Large intestine (tissue), 12 donors: ENCODE measurements at places on chromosomes 13 and 19. TPM values are rescaled to one million over a fixed set of nuclear protein-coding genes. Genes with fewer than 3 reads are reported as not detected.

The SLITRK5 gene
- 0.43 TPM for polyA plus RNA-seq

The RYR1 gene
- polyA plus RNA-seq, result 2.9 TPM

The ZNF471 gene
- polyA plus RNA-seq, result 11.7 TPM

The STOML3 gene
- polyA plus RNA-seq, result 0.04 TPM

The NPAS1 gene
- polyA plus RNA-seq, result 0.49 TPM

The ELF1 gene
- 87.2 TPM for polyA plus RNA-seq

The SHISA7 gene
- 1.1 TPM for polyA plus RNA-seq

DNA sequence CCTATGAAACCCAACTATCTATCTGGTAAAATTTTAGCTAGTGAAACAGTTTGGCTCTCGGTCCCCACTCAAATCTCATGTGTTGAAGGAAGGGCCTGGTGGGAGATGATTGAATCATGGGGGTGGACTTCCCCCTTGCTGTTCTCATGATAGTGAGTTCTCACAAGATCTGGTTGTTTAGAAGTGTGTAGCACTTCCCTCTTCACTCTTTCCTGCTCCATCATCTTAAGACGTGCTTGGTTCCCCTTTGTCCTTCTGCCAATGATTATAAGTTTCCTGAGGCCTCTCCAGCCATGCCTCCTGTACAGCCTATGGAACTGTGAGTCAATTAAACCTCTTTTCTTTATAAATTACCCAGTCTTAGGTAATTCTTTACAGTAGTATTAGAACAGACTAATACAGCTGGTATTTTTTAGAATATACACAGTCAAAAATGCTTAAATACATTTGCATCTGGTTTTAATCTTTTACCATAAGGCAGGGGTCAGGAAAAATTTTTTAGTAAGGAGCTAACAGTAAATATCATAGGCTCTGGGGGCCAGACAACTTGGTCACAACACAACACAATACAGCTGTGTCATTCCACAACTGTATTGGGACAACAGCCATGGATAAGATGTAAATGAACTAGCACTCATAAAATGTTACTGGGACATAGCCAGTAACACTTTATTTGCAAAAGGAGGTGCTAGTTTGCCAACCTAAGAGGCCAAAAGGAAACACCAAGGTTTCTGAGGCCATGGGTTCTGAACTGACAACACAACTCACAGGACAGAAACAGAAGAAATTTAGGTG, 24.3 kb downstream of the DZIP1 start:
- H3K27me3 ChIP-seq, result no peaks in the 10 kb centered on the region
- no peaks in the 10 kb centered on the region for H3K4me1 ChIP-seq
- DNase-seq, result no peak
- peaks cover 13% of the 10 kb centered on the region for H3K36me3 ChIP-seq
- no peak overlapping the region for H3K27ac ChIP-seq

- peak overlapping the region; percentile 54 for H3K4me3 ChIP-seq
- DNase-seq, result peak; percentile 20
- peaks cover 2% of the 10 kb centered on the region for H3K36me3 ChIP-seq
- H3K27ac ChIP-seq, result peak overlapping the region; percentile 78
Measured at GRCh38 chr13:48411841-48412531, 927 bp downstream of the LPAR6 start.

- peaks cover 30% of the 10 kb centered on the region for H3K4me1 ChIP-seq
- no peak overlapping the region for H3K4me3 ChIP-seq
- DNase-seq, result no peak
- no peak overlapping the region for H3K27ac ChIP-seq
Measured at GRCh38 chr19:18114483-18114882, 16.9 kb downstream of the MAST3 start.

- peaks cover 11% of the 10 kb centered on the region for H3K4me1 ChIP-seq
- H3K4me3 ChIP-seq, result peak within 1 kb of the TSS; percentile 88
- no peaks in the 10 kb centered on the region for H3K27me3 ChIP-seq
- DNase-seq, result peak; percentile 76
Measured at GRCh38 chr19:10503002-10503789, at the start of gene KEAP1. Gene KEAP1, minus strand, starts transcription at chr19:10503356. Its CDS starts 3,323 bp downstream, at chr19:10500033.

- H3K27me3 ChIP-seq, result no peaks in the 10 kb centered on the region
- no peak overlapping the region for H3K27ac ChIP-seq
- H3K4me3 ChIP-seq, result no peak overlapping the region
Measured at GRCh38 chr13:27391471-27391870, 32.9 kb upstream of the GTF3A start.

DNA sequence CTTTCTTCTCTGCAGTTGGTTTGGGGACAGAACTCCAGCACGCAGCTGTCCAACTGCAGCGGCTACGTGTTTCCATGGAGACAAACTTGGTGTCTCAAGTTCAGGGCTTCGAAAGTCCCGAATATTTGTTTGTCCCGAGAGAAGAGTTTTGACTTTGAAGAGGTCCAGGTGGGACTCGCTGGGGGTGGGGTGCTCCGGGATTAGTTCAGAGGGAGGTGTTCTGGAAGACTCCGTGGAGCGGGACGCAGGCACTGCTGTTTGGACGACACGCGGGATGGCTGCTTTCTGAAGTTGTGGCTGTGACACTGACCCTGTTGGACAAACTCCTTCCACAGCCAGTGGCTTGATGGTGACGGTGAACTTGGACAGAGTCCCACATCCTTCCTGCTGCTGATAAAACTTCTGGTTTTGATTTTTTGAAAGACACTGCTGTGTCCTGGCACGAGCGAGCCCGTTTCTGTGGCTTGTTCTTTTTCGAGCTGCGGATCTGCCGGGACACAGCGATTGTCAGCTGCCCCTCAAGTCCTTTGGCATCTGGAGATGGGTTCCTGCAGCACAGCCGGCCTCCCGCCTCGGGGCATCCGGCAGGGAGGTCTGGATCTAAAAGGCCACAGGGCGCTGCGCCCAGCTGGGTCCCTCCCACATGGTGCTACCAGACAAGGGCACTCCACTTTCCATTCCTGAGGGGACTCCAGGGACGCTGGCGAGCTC, 15.9 kb upstream of the RANBP3 start:
- H3K27me3 ChIP-seq, result no peaks in the 10 kb centered on the region
- H3K36me3 ChIP-seq, result peaks cover 19% of the 10 kb centered on the region
- H3K27ac ChIP-seq, result peak overlapping the region; percentile 42
- H3K4me1 ChIP-seq, result peaks cover 11% of the 10 kb centered on the region
- no peak overlapping the region for H3K4me3 ChIP-seq

DNA sequence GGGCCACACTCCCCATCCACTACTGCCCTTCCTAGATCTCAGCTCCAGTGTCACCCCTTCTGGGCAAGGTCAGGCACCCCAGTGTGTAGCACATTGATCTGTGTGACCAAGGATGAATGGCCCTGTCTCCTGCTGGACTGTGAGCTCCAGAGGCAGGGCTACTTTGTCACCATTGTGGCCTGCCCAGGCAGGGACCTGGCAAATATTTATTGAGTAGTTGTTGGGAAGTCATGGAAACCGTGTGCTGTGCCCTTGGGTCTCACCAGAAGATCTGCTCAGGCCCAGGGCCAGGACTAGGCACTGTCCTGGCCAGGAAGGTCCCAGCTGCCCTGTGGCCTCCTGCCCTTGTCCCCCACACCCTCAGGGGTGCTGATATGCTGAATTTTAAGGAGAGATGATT, 10.5 kb downstream of the NACC1 start:
- H3K27me3 ChIP-seq, result no peaks in the 10 kb centered on the region
- H3K36me3 ChIP-seq, result peaks cover 5% of the 10 kb centered on the region
- H3K27ac ChIP-seq, result no peak overlapping the region
- no peak overlapping the region for H3K4me3 ChIP-seq
- DNase-seq, result no peak
- no peaks in the 10 kb centered on the region for H3K4me1 ChIP-seq

DNA sequence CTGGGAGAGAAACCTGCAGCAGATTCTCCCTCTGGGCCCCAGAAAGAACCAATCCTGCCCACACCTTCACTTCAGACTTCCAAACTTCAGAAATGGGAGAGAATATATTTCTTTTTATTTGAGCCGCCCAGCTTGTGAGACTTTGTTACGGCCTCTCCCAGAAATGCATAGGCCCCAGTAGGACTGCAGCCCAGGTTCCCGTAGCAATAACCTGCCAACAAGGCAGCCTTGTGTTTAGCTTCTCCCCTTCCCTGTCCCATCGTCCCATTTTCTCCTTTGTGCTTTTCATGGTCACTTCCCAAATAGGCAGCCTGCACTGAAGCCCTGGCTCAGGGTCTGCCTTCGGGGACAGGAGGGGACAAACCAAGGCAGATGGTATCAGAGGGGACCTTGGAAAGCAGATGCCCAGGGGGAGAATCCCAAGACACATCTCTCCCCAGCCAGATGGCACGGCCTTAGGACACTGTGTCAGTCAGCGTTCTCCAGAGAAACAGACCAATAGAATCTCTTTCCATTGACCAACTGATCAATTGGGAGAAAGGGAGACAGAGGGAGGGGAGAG, 3.7 kb upstream of the ARHGEF7 start:
- no peak overlapping the region for H3K27ac ChIP-seq
- DNase-seq, result no peak
- no peak overlapping the region for H3K4me3 ChIP-seq

GRCh38 chr19:58034477-58034793, 610 bp downstream of the ZSCAN1 start:
- H3K27me3 ChIP-seq, result peaks cover 7% of the 10 kb centered on the region
- H3K4me1 ChIP-seq, result peaks cover 4% of the 10 kb centered on the region
- no peaks in the 10 kb centered on the region for H3K36me3 ChIP-seq

- no peak overlapping the region for H3K27ac ChIP-seq
- H3K4me1 ChIP-seq, result no peaks in the 10 kb centered on the region
- H3K27me3 ChIP-seq, result no peaks in the 10 kb centered on the region
- H3K4me3 ChIP-seq, result no peak overlapping the region
- H3K36me3 ChIP-seq, result no peaks in the 10 kb centered on the region
Measured at GRCh38 chr13:100890645-100891044, 216.1 kb upstream of the TMTC4 start.

- no peak overlapping the region for H3K4me3 ChIP-seq
- no peak overlapping the region for H3K27ac ChIP-seq
- no peaks in the 10 kb centered on the region for H3K36me3 ChIP-seq
Measured at GRCh38 chr13:29844441-29844840, 6.0 kb downstream of the UBL3 start.

DNA sequence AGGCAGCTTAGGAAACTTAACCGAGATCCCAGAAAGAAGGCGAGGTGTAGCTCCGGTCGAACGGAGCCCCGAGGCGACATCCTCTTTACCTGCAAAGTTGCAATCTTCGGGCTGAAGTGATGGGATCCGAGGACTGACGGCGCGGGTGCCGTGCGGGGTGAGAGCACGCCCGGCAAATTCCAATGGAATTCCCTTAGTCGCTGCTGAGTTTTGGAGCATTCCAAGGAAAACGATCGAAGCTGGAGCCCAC, 141 bp downstream of the TRPC4 start:
- peak overlapping the region; percentile 43 for H3K4me3 ChIP-seq
- H3K27ac ChIP-seq, result no peak overlapping the region
- peaks cover 29% of the 10 kb centered on the region for H3K27me3 ChIP-seq
- peak; percentile 17 for DNase-seq
- H3K36me3 ChIP-seq, result no peaks in the 10 kb centered on the region
- H3K4me1 ChIP-seq, result peaks cover 2% of the 10 kb centered on the region

GRCh38 chr13:73189362-73189761, 130.6 kb downstream of the KLF5 start:
- H3K4me1 ChIP-seq, result peaks cover 13% of the 10 kb centered on the region
- no peak overlapping the region for H3K27ac ChIP-seq
- no peaks in the 10 kb centered on the region for H3K36me3 ChIP-seq
- no peaks in the 10 kb centered on the region for H3K27me3 ChIP-seq

DNA sequence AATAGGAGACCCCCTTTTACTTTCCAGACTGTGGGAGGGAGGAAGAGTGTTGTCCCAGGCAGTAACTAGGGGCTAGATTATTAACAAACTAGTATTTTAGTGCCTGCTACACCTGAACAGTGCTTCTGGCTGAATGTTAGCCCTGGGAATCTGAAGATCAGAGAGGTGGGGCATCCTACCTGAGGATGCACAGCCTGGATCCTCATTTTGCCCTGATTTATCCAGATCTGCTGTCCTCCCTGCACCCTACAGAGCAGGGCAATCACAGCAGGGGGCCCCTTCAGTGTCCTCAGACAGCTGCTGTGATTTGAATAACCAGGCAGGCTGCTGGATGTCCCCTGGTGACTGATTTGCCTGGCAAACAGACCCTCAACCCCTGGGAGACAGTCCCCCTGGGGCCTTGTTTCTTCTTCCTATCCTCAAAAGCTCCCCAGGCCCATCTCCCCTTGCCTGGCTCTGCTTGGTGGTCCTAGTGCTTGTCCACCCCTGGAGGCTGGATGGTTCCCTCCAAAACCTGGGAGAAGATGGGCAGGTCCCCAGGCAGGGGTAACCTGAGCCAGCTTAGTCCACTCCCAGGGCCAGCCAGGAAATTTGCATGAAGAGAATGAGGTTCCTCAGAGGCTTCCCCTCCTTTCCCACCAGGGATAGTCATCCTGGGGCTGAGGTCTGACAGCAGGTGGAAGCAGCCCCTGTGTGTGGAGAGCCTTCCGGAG, at the start of gene OVOL3:
OVOL3 (plus strand) TSS at position 657 of the 713 bp plus-strand sequence. CDS start 60 bp downstream, outside the sequence.
- H3K36me3 ChIP-seq, result peaks cover 18% of the 10 kb centered on the region
- H3K4me1 ChIP-seq, result peaks cover 7% of the 10 kb centered on the region
- no peak for DNase-seq
- no peak within 1 kb of the TSS for H3K27ac ChIP-seq

- H3K4me3 ChIP-seq, result no peak overlapping the region
- peaks cover 10% of the 10 kb centered on the region for H3K27me3 ChIP-seq
- no peak for DNase-seq
- no peak overlapping the region for H3K27ac ChIP-seq
- H3K4me1 ChIP-seq, result no peaks in the 10 kb centered on the region
Measured at GRCh38 chr13:110838116-110838515, 76.8 kb downstream of the ANKRD10 start.

DNA sequence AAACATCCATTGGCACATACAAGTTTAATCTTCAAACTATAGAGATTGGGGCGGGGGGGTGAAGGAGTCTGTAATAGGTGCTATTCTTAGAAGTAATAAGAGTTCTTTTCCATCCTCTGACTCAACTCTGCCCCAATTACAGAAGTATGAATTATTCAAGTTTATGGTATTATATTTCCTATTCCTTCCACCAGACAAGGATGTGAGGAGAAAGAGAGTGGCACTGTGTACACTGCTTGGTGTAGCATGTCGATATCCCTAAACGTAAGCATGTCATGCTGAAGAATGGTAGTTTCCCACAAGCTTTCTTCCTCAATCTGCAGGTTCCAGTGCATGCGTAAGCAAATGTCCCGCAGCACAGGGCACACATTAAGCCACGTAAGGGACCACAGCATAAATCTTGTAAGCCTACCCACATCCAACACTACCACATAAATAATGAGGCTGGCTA, 14.1 kb downstream of the BRD4 start:
- H3K27me3 ChIP-seq, result no peaks in the 10 kb centered on the region
- no peaks in the 10 kb centered on the region for H3K36me3 ChIP-seq
- no peak for DNase-seq
- H3K4me3 ChIP-seq, result no peak overlapping the region

DNA sequence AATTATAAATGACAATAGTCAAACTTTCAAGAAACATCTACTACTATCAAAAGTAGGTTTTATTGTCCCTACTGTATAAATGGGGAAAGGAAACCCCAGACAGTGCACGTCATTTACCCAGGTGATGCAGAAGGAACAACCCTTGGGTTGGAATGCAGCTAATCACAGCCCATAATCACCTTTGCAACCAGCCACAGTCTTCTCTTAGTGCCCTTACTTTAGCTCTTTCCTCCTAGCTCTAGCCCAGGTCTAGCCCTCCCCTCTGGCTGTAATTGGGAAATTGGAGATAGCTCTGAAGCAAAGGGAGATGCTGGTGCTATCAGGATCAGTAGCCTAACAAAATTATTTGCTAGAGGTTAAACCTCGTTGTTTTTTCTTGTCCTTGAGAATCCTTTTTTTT, 25.5 kb upstream of the TSC22D1 start:
- no peak overlapping the region for H3K4me3 ChIP-seq
- peak overlapping the region; percentile 12 for H3K27ac ChIP-seq
- no peaks in the 10 kb centered on the region for H3K36me3 ChIP-seq
- H3K27me3 ChIP-seq, result no peaks in the 10 kb centered on the region
- no peaks in the 10 kb centered on the region for H3K4me1 ChIP-seq

GRCh38 chr19:21317821-21318220, 11.4 kb downstream of the ZNF708 start:
- peaks cover 2% of the 10 kb centered on the region for H3K36me3 ChIP-seq
- no peaks in the 10 kb centered on the region for H3K4me1 ChIP-seq
- no peak overlapping the region for H3K4me3 ChIP-seq
